Body of pancreas (tissue), 4 donors: ENCODE measurements at places on chromosomes 6 and 20. TPM values are rescaled to one million over a fixed set of nuclear protein-coding genes. Genes with fewer than 3 reads are reported as not detected.

- H3K27ac ChIP-seq = no peak overlapping the region
- no peak overlapping the region for H3K4me3 ChIP-seq
- no peaks in the 10 kb centered on the region for H3K27me3 ChIP-seq
- H3K4me1 ChIP-seq = no peaks in the 10 kb centered on the region
Measured at GRCh38 chr6:138052783-138053182, 54.4 kb downstream of the PERP start.

DNA sequence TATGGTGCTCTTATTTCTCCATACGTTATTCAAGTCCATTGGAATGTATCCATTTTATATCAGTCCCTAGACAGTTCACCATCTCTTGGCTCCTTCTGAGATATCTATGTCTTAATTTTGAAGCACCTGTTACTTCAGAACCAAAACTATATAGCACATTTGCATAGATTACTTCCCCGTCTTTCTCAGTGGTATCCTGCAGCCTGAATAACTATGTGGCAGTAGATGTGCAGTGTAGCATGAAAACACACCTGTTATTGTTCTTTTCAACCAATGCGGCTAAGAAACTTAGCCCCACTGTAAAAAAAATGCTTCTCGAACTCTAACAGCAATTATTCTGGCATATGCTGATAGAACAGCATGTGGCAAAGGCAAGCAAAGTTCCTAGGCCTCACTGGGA lies 1184.4 kb upstream of the ADGRB3 start:
- H3K27ac ChIP-seq = no peak overlapping the region
- DNase-seq = no peak
- no peaks in the 10 kb centered on the region for H3K27me3 ChIP-seq
- no peaks in the 10 kb centered on the region for H3K36me3 ChIP-seq
- H3K4me3 ChIP-seq = no peak overlapping the region
- H3K4me1 ChIP-seq = no peaks in the 10 kb centered on the region

- H3K27me3 ChIP-seq = no peaks in the 10 kb centered on the region
- no peaks in the 10 kb centered on the region for H3K4me1 ChIP-seq
- no peak overlapping the region for H3K4me3 ChIP-seq
- no peaks in the 10 kb centered on the region for H3K36me3 ChIP-seq
Measured at GRCh38 chr20:4873396-4873795, 127.9 kb downstream of the SLC23A2 start.

- no peaks in the 10 kb centered on the region for H3K36me3 ChIP-seq
- no peak overlapping the region for H3K4me3 ChIP-seq
- H3K27ac ChIP-seq = no peak overlapping the region
- DNase-seq = no peak
- H3K27me3 ChIP-seq = no peaks in the 10 kb centered on the region
- peaks cover 9% of the 10 kb centered on the region for H3K4me1 ChIP-seq
Measured at GRCh38 chr6:31892821-31893220, 4.7 kb downstream of the EHMT2 start.

GRCh38 chr6:140623498-140623897 lies 1249.0 kb upstream of the CITED2 start:
- no peaks in the 10 kb centered on the region for H3K36me3 ChIP-seq
- H3K27me3 ChIP-seq = no peaks in the 10 kb centered on the region
- H3K27ac ChIP-seq = no peak overlapping the region

GRCh38 chr6:72720464-72720863 lies 98.6 kb downstream of the KCNQ5 start:
- no peak overlapping the region for H3K4me3 ChIP-seq
- DNase-seq = no peak
- H3K36me3 ChIP-seq = no peaks in the 10 kb centered on the region
- H3K4me1 ChIP-seq = no peaks in the 10 kb centered on the region

- no peaks in the 10 kb centered on the region for H3K36me3 ChIP-seq
- no peaks in the 10 kb centered on the region for H3K4me1 ChIP-seq
- no peaks in the 10 kb centered on the region for H3K27me3 ChIP-seq
- no peak overlapping the region for H3K27ac ChIP-seq
- DNase-seq = no peak
- H3K4me3 ChIP-seq = no peak overlapping the region
Measured at GRCh38 chr6:9620263-9620662, 794.6 kb downstream of the TFAP2A start.

DNA sequence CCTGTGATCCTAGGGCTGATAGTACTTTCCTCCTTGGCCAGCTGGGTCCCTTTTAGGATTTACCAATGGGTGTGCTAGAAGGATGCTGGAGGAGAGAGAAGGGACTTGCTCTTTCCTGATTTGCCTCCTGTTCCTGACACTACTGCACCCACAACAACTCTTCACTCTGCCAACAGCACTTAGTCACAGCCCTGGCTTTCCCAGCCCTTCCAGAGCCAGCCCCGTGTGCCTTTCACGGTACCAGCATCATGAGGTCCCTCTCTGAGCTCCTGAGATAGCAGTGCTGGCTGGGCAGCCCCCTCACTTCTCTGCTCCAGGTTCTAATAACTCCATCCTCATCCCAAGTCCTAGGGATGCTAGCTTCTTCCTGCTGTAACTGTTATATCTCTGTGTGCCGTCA lies 80.9 kb downstream of the DNAH8 start:
- no peak overlapping the region for H3K4me3 ChIP-seq
- no peak for DNase-seq
- no peaks in the 10 kb centered on the region for H3K27me3 ChIP-seq
- H3K36me3 ChIP-seq = no peaks in the 10 kb centered on the region
- H3K27ac ChIP-seq = peak overlapping the region; percentile 64
- peaks cover 5% of the 10 kb centered on the region for H3K4me1 ChIP-seq

GRCh38 chr6:119259027-119259426 lies 90.5 kb downstream of the MAN1A1 start:
- H3K4me1 ChIP-seq = peaks cover 25% of the 10 kb centered on the region
- H3K4me3 ChIP-seq = no peak overlapping the region
- no peaks in the 10 kb centered on the region for H3K36me3 ChIP-seq
- H3K27me3 ChIP-seq = no peaks in the 10 kb centered on the region
- H3K27ac ChIP-seq = no peak overlapping the region

DNA sequence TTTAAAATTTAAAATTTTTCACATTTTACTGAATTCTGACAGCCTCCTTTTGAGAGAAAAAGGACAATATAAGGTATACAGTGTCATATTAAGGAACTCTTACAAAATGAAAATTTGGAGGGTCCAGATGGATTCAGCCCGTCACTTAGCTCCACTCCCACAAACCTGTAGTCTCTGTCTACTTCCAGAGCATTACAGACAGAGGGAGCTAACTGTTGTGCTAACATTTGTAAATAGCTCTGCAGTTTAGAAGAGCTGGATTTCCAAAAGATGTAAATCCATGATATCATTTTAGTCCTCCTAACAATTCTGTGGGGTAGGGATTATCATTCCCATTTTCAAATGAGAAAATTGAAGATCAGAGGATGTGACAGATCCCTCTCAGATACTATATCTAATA lies 16.1 kb upstream of the SERINC3 start:
- H3K27me3 ChIP-seq = no peaks in the 10 kb centered on the region
- DNase-seq = no peak
- no peak overlapping the region for H3K4me3 ChIP-seq
- no peaks in the 10 kb centered on the region for H3K36me3 ChIP-seq
- H3K4me1 ChIP-seq = peaks cover under 1% of the 10 kb centered on the region
- H3K27ac ChIP-seq = no peak overlapping the region

- H3K4me1 ChIP-seq = peaks cover 32% of the 10 kb centered on the region
- H3K27ac ChIP-seq = no peak overlapping the region
- H3K36me3 ChIP-seq = no peaks in the 10 kb centered on the region
- H3K4me3 ChIP-seq = no peak overlapping the region
- no peaks in the 10 kb centered on the region for H3K27me3 ChIP-seq
- DNase-seq = no peak
Measured at GRCh38 chr20:51543422-51543788, 886 bp upstream of the NFATC2 start.

DNA sequence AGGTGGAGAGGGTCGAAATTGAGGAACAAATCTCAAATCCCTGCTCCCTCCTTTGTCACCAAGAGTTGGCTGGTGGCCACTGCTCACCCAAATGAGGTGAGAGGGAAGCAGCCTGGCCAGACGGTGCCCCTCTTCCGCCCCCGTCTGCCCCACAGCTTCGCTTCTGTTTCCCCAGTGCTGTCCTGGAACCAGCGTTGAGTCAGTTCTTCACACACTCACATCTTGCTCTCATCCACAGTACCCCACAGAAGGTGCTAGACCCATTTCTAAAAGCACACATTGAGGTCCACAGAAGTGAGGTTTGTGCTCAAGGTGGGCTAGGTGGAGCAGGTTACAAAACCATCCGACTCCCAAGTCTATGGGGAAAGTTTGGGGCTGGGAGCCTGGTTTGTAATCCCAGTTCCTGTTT lies 3.8 kb downstream of the CEBPB start:
- H3K4me3 ChIP-seq = no peak overlapping the region
- no peaks in the 10 kb centered on the region for H3K36me3 ChIP-seq
- peak overlapping the region; percentile 99 for H3K27ac ChIP-seq
- no peaks in the 10 kb centered on the region for H3K27me3 ChIP-seq

GRCh38 chr6:130032758-130033340 lies 14.5 kb downstream of the L3MBTL3 start:
- H3K27ac ChIP-seq = no peak overlapping the region
- no peaks in the 10 kb centered on the region for H3K27me3 ChIP-seq
- no peak for DNase-seq
- H3K36me3 ChIP-seq = no peaks in the 10 kb centered on the region
- H3K4me3 ChIP-seq = no peak overlapping the region

DNA sequence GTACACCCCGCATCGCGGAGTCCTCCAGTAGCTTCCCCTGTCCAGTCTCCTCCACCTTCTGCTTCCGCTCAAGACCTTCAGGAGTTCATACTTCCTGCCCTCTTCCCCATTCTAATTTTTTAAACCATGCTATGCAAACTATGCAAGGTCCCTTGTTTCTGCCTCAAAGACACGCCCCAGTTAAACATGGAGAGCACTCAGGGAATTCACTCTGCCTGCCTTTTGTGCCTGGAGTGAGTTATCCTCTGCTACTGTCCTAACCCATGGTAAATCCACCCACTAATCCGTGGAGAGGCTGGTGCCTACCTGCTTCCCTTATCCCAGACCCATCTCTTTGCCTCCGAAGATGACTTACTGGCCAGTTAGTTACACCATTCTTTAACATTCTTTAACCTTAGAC lies 473.7 kb upstream of the JARID2 start:
- no peaks in the 10 kb centered on the region for H3K4me1 ChIP-seq

- H3K27ac ChIP-seq = peak overlapping the region; percentile 36
- no peaks in the 10 kb centered on the region for H3K36me3 ChIP-seq
- no peak overlapping the region for H3K4me3 ChIP-seq
Measured at GRCh38 chr6:169960003-169960344, 208.6 kb downstream of the ERMARD start.

GRCh38 chr20:4546342-4546741 lies 175.4 kb upstream of the PRND start:
- no peaks in the 10 kb centered on the region for H3K4me1 ChIP-seq
- no peak for DNase-seq
- no peaks in the 10 kb centered on the region for H3K27me3 ChIP-seq
- no peaks in the 10 kb centered on the region for H3K36me3 ChIP-seq

DNA sequence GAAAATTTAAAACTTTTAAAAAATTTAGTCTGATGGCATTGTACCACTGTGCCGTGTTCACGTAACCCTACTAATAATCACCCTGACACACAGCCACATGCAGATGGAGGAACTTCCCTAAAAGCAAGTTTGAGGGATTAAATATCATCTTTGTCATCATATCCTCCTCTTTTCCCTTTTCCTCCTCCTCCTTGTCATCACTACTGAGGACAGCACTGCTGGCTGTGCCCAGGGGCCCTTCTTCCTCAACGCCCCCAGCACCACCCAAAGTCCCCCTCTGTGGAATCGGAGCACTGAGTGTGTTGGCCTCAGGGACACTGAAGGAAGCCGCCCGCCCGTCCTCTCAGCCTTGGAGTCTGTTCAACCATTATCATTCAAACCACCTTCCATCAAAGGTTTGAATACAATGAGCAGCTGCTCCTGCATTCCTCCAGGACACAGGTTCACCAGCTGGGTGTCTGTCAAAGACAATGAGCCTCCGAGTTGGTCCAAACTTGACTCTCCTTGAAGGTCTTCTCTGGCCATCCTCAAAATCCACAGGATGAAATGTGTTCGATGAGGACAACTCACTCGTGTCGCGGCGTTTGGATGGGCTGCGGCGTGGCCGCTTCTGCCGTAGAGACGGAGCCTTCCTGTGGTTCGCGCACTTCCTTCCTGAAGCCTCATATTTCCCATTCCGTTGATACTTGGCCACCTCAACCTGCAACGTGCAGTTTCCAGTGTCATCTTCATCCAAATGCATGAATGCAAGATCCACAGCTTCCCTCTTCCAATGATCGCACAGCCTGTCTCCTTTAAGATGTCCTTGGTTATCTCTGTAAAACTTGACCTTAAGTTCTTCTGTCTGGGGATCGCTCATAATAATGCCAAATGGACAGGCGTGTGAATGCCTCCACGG lies 23.3 kb downstream of the NQO2 start:
- H3K4me3 ChIP-seq = peak overlapping the region; percentile 34
- peak overlapping the region; percentile 62 for H3K27ac ChIP-seq
- H3K4me1 ChIP-seq = no peaks in the 10 kb centered on the region

GRCh38 chr6:143536866-143537691 lies 25.6 kb upstream of the FUCA2 start:
- no peaks in the 10 kb centered on the region for H3K36me3 ChIP-seq
- H3K27me3 ChIP-seq = no peaks in the 10 kb centered on the region
- DNase-seq = peak; percentile 58
- H3K27ac ChIP-seq = peak overlapping the region; percentile 75

GRCh38 chr6:153108315-153108714 lies 22.8 kb downstream of the RGS17 start:
- H3K4me3 ChIP-seq = no peak overlapping the region
- DNase-seq = no peak
- peaks cover 16% of the 10 kb centered on the region for H3K4me1 ChIP-seq
- no peaks in the 10 kb centered on the region for H3K36me3 ChIP-seq
- no peaks in the 10 kb centered on the region for H3K27me3 ChIP-seq
- H3K27ac ChIP-seq = no peak overlapping the region

SYNJ2 gene
- 14.8 TPM for total RNA-seq

TINAG gene
- not detected for total RNA-seq

OR2H1 gene
- total RNA-seq = not detected

TPX2 gene
- total RNA-seq = not detected

NEU1 gene
- total RNA-seq = 29.3 TPM

IL20RA gene
- total RNA-seq = 23.7 TPM

PFDN6 gene
- total RNA-seq = 10.2 TPM

BPIFB4 gene
- not detected for total RNA-seq

SAMD5 gene
- total RNA-seq = 1.6 TPM

DOK5 gene
- total RNA-seq = 1.3 TPM

ALDH8A1 gene
- total RNA-seq = 0.26 TPM
